ENCODE measurements at places on chromosomes 4 and X.

DNA sequence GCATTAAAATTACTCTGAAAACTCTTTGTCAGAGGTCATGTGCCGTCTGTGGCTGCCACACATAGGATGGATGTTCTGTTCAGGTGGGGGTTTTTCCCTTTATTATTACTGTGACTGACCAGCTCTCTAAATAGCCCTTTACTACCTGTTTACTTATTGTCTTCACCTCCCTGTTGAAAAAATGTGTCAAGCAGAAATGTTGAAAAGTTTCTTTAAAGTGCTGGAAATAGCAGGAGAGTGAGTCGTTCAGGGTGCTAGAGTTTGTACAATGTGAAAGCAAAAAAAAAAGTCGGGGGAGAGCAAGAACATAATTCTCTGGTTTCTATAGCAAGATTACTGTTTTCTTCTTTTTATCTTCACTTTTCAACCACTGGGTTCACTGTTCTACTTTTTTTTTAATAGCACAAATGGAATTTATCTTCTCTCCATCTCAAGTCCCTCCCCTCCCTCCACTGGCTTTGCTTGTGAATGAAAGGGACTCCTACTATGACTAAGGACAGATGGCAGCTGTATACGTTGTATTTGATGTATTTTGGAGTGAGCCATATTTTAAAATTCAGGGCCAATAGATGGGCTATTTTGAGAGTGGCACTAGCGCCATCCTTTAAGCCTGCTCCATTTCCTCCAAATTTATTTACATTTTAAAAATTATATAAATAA lies 33.3 kb downstream of the ARX start:
- no peak for DNase-seq

GRCh38 chr4:113888006-113888405 lies 91.4 kb downstream of the ARSJ start:
- DNase-seq, result no peak

- DNase-seq, result peak; percentile 62
These were observed 52.5 kb downstream of the LINC00632 start for GRCh38 chrX:140762061-140762460.

DNA sequence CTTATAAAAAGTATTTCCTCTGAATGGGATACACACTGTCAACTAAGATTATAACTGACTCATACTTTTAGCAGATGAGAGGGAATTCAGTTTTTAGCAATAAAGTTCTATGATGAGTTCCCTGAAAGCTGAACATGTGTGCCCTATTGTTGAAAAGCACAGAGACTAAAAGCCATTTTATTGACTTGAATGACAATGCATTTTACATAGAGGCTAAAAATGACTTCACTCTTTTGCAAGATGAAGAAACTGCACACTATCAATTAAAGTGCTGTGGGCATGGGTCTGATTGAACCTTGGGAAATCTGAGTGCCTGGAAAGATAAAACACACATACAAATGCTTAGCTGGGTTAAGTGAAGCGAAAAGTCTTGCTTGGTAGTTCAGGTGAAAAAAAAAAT lies 633.4 kb downstream of the PDHA2 start:
- DNase-seq, result no peak

Measured in cerebellar cortex (tissue), 1 donor.